ENCODE measurements at places on chromosomes 6 and 20. TPM values are rescaled to one million over a fixed set of nuclear protein-coding genes. Genes with fewer than 3 reads are reported as not detected.

DNA sequence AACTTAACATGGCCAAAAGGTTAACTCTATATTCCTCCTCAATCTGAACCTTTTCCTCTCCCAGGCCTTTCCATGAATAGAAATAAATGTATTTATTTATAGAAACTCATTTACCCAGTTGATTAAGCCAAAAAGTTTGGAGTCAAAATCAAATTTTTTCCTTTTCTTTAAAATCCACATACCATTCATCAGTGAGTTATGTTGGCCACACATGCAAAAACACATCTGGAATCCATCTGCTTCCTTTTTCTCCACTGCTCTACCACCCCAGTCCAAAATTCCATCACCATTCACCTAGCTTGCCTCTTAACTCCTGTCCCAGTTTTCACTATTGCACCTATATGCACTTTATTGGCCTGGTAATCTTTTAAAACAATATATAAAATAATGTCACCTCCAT is 62.4 kb upstream of the TMEM200A start:
- peak; percentile 50 for DNase-seq

- DNase-seq: peak; percentile 42
Measured at GRCh38 chr20:8661229-8661952, 407.5 kb upstream of the PLCB4 start.

DNA sequence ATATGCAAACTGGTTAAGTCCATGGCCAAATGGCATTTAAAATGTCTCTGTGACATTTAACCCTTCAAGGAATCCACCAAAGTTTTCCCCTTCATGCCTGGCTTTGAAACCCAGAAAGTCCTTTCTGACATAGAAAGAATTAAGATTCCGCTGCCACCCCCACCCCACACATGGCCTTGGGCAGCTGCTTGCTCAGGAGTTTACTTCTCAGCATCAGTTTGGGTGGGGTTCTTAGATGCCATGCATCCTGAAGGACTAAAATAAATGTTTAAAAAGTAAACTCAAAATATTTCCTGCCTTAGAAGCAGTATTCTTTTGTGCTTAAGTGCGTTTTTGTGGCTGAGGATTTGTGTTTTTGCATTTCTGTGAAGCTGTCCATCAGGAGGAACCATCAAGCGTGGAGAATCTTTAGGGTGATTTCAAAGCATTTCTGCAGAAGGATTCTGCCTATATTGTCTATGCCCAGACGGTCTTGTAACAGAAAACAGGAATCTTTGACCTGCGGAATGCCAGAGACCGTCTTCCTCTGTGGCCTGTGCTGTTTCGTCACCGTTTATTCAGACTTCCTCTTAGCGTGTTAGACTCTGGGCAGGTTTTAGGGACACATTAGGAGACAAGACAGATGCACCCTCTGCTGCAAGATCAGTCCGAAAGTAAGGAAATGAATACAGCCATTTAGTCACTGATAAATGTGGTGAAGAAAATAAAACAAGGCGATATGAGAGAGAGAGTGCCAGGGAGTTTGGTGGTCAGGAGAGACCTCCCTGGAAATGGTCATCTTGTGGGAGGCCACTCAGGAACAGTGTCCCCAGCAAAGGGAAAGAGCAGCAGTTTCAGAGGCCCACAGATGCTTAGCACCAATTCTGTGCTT is 6.2 kb downstream of the DUSP22 start:
- DNase-seq: peak; percentile 35

DNA sequence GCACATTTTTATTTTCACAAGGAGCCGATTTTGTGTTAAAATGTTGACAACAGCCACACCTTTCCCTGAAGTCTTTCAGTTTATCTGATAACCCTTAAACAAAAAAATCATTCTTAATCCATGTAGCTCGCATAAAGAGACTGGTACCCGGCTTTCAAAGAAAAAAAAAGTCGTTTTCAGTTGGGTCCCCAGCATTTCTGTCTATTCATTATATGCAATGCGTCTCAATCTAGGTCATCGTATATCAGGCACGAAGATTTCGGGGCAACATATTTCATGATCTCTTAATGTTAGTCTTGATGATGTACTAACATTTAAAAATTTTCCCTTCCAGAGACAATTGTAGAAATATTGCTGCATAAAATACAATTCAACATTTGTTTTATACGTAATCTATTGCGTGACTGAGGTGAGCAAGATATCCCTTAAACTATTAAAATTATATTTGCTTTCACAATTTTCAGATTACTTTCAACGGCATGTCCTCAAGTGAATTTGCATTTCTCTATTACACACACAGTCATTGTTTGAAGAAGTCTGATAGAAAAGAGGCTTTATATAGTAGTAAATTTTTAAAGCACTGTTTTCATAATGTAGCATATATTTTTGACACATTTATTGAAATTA is 2.9 kb upstream of the TUBB2B start:
- DNase-seq: no peak

- DNase-seq: peak; percentile 45
Measured at GRCh38 chr6:18488526-18489270, 101.5 kb downstream of the RNF144B start.

DNA sequence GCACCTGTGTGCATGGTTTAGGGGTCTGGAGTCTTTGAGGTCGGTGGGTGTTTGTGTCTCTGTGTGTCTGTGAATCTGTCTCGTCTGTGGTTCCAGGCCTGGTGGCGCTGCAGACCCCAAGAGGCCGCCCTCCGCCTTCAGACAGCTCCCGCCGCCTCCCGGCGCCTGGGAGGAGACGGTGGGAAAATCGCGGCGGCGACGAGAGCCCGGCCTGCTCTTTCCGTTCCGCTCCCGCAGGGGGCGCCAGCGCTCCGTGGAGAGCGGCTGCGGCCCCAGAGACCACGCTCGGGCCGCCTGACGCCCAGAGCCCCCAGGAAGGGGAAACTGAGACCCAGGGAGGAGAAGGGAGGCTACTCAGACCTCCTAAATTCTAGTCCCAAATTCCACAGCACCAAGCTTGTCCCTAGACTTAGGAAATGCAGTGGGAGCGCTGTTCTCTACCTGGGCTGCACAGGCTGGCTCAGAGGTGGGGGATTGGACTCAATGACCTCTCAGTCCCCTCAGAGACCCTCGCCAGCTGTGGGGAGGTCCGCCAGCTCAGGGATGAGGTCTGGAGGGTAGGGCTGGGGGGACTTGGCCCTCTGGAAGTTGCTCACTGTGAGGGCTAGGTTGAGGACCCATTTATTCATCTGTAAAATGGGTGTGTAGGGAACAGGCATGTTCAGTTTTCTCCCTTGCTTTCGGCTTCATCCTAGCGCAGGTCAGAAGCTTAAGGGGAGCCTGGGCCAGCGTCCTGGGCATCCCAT is 36.9 kb upstream of the BLCAP start:
- DNase-seq: peak; percentile 72

DNA sequence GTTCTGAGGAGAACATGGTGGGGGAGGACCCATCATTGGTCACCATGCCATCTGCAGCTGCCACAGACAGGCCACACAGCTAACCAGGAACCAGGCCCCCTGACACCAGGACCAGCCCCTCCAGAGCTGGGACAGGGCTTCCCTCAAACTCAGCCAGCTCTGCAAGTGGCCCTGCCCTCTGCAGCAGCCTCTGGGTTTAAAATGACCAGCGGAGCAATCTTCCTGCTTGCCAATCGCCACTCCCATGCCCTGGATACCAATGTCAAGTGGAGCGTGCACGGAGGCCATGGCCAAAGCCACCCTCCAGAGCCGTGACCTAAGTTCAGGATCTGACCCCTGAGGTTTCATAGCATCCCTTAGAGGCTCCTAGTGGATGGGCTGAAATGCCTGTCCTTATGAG is 199.4 kb downstream of the SYNDIG1 start:
- no peak for DNase-seq

DNA sequence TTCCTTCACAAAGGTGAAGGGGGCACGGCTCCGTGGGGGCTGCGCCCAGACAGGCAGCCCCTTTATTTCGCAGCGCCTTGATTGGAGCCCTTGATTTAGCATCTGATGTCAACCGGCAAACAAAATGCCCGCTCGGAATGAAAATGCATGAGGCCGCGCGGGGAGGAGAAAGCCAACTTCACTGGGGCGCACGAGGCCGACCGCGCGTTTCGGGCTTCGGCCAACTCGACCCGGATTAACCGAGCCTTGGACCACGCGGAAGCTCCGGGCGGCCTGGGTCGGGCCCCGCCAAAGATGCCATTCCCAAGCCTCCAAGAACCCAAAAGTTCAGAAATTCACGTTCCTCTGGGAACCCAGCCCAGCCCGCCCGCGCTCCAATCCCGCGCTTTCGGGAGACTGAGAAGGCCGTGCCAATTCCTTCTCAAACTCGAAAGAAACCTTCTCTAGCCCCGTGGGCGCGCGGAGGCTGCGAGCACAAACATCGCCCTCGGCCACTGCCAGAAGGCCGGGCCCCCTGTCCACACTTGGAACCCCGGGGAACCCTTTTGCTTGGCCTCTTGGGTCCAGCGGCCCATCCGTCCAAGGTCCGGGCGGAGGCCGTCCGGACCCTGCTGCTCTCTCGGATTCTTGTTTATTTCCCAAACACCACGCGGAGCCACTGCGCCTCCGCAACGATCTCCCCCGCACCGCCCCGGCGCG is 879 bp upstream of the INSM1 start:
- DNase-seq: no peak

- DNase-seq: no peak
Measured at GRCh38 chr6:14591998-14592397, 474.4 kb downstream of the CD83 start.

DNA sequence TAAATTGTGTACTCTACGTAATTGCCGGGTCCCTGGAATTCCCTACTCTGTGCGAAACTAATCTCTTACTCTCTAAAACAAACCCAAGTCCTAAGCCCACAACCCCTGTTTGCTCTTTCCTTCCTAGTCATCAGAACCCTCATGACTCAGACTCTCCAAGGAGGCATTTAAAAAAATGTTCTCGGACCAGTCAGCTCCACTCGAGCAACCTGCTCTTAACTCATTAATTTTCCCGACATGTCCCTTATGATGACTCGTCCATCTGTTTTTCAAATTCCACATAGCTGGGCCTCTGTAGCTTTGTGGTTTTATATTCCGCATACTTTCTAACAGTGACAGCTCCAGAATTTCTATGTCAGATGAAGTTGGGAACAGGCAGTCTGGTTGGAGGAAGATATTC is 2.6 kb upstream of the MUC22 start:
- no peak for DNase-seq

DNA sequence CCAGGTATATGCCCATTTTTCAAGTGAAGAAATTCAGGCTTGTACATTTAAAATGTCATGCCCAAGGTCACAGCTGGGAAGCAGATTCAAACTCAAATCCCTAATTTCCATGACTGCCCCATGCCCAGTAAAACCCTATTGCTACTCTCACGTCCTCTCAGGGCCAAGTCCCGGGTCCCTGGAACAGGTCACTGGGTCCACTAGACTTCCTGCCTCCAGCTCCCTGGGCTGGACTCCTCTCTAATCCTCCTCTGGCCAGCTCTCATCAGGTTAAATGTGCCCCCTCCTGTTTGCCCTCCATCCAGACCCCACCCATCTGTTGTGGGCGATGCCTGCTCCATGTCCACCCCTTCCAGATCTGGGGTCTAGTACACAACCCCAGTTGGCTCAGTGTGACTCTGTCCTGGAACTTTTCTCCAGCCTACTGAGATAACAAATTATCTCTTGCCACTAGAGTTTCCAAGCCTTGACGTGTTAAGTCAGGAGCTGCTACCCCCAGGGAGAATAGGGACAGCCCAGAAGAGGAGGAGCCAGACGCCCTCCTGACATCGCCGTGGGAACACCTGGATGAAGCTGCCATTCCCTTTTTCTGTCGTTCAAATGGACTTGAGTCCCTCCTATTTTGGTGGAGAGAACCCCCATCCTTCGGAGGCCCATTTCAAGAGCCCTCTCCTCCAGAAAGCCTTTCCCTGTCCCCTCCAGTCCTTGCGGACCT is 3.7 kb upstream of the SPDEF start:
- DNase-seq: no peak

- peak; percentile 20 for DNase-seq
Measured at GRCh38 chr6:155036907-155037306, 41.8 kb downstream of the TIAM2 start.

GRCh38 chr20:48725555-48725991 is 102.2 kb downstream of the PREX1 start:
- DNase-seq: no peak

- no peak for DNase-seq
Measured at GRCh38 chr6:152272486-152272885, 364.7 kb downstream of the SYNE1 start.

DNA sequence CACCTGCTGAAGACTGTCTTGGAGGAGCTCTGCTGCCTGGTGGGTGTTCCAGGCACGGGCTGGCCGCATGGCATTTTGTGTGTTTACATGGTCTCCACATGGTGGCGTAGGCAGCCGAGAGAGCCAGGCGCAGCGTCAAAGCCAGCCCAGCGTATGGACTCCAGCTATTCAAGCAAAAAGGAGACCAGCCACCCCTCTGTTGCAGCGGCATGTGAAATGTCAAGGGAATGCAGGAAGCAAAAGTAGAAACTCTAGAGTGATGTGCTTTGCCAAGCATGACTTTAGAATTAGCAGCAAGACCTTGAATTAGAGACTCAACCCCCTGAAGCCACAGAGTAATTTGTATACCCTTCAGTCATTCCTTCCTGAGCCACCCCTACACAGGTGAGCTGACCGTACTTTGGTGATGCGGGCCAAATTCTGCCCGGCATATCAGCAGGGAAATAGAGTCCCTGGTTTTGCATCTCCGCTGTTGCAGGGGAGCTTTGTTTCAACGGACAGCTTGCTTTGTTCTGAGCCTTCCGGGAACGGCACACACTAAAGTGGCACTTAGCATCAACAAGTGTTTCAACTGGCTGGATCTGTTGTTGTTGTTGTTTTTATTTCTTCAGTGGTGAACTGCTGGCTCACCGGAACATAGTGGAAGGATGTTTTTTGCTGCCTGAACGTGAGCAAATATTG is 48.5 kb downstream of the FNDC1 start:
- DNase-seq: peak; percentile 78

DNA sequence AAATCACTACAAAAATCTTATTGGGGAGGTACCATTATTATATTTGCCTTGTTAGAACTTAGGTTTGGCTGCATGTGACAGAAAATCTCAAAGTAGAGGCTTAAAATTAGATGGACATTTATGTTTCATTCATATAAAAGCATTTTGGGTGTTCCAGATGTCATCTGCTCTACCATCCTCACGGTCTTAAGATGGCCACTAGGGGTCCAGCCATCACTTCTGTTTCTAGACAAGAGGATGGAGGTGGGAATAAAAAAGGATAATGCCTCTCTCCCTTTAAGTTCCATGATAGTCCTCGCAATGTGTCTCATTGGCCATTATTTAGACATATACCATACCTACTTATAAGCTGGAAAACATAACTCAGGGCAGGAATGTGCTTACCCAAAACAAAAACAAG is 929.5 kb downstream of the KIF16B start:
- no peak for DNase-seq

Gene ZNF831
- total RNA-seq: 0.41 TPM

Gene SLC17A3
- not detected for total RNA-seq

Gene HS3ST5
- total RNA-seq: 0.21 TPM

Gene C6orf58
- not detected for total RNA-seq

Gene SLPI
- total RNA-seq: 181 TPM

Gene MEI4
- total RNA-seq: 0.31 TPM

Gene C20orf96
- 5.5 TPM for total RNA-seq

Gene DUSP22
- total RNA-seq: 31.8 TPM

Gene CST5
- total RNA-seq: not detected

Gene BMP7
- 16.0 TPM for total RNA-seq

Gene FRK
- 2.7 TPM for total RNA-seq

Gene PGBD1
- total RNA-seq: 8.5 TPM
